ENCODE measurements at places on chromosomes 4 and X.

GRCh38 chr4:186657764-186658163 lies 65.9 kb downstream of the FAT1 start:
- DNase-seq, result no peak

GRCh38 chrX:130507015-130507414 lies 105.2 kb downstream of the RBMX2 start:
- no peak for DNase-seq

DNA sequence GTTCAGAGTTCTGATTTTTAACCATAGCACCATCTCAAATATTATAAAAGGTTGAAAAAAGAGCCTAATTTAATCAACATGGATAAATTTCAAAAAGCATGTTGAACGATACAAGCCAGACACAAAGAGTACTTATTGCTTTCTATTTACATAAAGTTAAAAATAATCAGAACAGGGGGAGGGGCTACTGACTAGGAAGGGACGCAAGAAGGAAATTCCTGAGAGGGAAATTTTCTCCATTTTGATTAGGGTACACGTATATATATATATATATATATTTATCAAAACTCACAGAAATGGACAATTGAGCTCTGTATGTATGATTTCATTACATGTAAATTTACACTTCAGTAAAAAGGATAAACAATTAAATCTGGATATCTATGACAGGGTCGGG lies 482 bp upstream of the MBTPS2 start:
- no peak for DNase-seq

DNA sequence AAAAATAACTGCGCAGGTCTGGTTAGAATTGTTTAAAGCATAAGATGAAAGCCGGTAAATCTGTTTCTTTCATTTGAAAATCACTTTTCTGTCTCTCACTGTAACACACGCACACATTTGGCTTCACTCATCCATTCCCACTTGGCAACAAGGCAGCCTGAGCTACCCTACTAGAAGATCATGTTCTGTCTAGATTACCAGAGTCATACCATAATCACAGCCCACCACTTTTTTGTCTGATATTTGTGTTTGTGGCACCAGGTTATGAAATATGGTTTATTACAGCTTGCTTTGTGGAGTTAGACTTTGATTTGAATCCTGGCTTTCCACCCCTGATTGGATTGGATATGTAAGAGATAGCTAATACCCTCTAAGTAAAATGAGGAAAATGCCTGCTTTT lies 2.2 kb downstream of the USO1 start:
- no peak for DNase-seq

DNA sequence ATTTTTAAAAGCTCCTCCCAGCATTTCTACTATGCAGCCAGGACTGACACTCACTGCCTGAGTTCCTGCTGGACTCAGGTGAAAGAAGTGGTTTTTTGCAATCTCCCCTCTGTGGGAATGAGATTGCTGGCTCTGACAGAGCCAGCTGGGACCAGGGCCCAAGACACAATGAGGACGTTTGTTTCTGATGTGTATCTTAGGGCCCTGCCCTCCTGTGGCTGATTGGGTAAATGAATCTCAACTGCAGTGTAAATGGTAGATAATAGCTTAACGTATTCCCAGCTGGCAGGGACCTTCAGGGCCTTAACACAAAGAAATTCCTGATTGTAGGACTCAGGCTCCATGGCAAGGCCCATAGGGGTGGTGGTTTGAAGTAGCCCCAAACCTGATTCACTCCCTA lies 85.8 kb upstream of the PRPS1 start:
- no peak for DNase-seq

DNA sequence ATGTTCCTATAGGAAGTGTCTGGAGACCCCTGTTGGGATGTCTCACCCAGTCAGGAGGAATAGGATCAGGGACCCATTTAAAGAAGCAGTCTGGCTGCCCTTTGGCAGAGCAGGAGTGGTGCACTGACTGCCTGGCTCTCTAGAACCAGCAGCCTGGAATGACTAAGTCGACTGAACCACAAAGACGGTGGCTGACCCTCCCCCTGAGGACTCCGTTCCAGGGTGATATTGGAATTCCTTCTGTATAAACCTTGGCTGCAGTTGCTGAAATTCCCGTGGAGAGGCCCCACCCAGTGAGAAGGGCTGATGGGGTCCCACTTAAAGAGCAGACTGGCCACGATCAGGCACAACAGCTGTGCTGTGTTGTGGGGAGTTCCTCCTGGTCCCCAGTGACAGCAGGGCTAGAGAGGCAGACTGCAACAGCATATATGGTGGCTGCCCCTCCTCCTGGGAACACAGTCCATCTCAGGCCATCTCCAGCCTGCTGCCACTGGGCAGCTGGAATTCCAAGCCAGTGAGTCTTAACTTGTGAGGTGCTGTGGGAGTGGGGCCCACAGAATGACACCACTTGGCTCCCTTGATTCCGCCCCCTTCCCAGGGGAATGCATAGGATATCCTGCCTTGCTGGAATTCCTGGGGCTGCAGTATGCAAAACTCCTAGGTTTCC lies 41.8 kb upstream of the RLIM start:
- no peak for DNase-seq

- DNase-seq, result no peak
Observed at GRCh38 chr4:21898101-21898500, 50.5 kb downstream of the KCNIP4 start.

GRCh38 chrX:32408389-32408788 lies 803.0 kb downstream of the DMD start:
- DNase-seq, result no peak

DNA sequence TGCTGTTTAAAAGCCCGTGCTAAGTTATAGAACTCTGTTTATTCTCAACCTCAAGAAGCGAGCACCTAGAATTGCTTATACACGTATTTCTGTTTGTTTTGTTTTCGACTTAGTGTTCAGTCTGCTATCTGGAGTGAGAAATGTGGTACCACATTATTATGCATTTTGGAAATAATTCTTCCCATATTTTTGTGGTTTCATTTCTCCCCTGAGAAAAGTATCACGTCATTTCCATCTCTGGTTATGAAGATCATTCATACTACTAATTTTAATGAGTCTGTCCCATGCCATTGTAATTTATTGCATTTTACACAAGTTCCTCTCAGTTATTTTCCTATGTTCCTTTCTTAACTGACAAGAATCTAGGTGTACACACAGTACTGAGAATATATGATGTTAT lies 186.0 kb downstream of the DCHS2 start:
- DNase-seq, result no peak

DNA sequence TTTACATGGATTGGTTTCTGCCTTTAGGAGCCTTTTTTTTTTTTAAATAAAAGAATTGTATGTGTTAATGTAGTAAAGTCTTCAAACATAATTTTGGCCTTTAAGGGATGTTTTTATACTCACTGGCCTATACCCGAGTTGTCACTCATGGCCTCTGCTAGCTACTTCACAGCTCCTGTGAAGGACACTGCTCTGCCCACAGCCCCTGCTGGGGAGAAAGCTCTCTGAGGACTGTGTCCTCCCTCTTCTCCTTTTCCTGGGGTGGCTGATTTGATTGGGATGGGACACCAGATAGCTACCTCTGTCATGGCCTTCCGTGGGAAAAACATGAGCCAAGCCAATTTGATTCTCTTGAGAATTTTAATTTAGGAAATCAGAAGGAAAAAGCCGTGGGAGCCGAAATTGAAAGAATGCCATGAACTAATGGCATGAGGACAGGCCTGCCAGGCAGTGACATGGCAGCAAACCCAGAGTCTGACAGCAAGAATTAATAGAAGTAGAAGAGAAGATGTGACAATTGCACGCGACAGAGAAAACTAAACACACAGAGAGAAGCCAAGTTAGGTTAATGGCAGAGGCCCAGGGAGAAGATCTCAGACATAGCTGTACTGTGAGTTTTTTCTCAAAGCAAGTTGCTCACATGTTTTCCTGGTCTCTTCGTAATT lies 81.4 kb downstream of the ARHGAP10 start:
- DNase-seq, result no peak

DNA sequence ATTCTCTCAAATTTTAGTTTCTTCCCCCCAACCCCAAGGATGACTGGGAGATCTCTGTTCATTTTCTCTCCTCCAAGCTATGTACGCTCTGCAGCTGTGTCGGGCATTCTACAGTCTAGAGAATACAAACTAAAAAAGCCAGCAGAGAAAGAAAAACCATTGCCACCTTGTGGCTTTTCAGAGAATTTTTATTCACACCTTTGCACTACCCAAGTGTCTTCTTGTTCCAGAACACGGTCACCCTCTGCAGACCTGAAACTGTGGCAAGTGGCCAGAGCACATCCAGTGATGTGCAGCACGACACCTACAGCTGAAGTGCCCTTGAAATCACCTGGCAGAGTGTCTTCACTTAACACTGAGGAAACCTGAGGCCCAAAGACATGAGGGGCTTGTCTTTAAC lies 68.6 kb downstream of the CHST7 start:
- DNase-seq, result no peak

DNA sequence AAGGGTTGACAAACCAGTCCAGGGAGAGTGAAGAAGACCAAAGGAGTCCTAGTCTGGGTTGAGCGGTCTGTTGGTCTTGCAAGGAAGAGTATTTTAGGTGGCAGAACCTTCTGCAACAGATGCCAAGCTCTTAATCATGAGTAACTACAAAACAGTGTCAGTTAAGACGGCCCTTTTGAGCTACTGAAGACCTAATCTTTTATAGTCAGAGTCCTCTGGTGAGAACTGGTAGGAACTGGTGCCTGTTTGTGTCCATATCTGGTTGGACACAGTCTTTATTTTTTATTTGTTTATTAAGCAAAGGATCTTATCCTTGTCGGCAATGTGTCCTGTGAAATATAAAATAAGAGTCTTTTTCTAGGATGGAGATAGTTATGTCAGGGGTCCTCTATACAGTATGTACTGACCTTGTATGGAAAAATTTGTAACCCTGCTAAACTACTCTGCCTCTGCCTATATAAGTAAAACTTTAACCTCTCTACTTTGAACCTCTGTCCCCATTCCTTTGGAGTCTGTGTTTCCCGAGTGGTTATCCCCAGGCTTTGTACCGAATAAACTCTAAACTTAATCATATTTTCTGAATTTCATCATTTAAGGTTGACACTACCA lies 47.1 kb downstream of the FAM13A start:
- no peak for DNase-seq

DNA sequence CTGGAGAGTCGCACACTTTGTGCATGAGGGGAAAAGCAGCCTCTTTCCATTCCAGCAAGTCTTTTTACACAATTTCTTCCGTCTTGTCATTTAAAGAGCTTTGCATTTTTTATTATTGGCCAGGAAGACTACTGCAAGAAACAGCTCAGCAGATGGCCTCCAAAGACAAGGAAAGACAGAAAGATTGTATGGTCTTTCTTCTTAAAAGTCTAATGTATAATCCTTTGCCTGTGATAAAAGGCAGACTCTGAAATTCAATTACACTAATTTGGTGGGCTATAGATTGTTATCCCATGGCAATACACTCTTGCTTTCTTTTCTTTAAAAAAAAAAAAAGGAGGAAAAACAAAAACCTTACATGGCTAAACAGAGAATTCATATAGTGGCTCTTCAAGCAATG lies 5.9 kb downstream of the CAPN6 start:
- DNase-seq, result no peak

DNA sequence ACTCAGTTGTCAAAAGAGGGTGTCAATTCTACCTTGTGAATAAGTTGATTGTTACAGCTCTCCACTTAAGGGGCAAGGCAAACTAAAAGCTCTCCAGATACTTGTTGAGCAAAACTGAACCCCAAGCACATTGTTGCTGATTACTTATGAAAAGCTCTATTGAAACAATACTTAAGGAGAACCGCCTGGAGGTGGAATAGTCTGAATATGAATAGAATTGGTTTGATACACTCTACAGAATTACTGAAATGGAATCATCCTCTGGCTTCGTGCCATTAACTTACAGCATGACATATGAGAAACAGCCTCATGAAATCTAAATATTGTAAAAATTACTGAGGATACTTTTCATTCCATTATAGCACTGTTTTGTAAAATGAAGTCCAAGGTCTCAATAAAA lies 127.0 kb upstream of the SH3RF1 start:
- no peak for DNase-seq

- no peak for DNase-seq
Observed at GRCh38 chr4:2827071-2827873, 16.4 kb upstream of the ADD1 start.

GRCh38 chrX:17525762-17526555 lies 151.0 kb downstream of the NHS start:
- no peak for DNase-seq

DNA sequence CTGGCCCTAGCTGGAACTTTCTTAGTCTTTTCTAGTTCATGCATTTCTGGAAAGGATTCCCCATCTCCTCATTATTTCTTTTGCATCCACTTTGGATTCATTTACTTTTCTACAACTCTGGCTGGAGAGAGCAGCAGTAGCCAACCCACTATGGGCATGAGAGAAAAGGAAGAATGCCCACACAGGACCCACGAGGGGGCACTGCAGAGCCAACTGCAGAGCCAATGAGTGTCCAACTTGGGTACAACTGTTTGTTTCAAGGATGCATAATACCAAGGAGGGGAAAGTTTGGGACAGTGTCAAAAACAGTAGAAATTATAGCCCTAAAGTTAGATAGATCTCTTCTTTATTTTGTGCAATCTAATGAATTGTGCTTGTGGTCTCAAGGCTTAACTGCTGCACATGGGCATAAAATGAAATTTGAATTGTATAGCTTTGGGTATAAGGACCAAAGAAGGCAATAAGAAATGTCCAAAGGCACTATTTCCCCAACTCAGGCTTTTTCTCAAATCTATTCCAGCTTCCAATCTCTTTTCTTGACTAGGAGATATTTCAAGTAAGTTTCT lies 230.6 kb downstream of the NSUN7 start:
- DNase-seq, result no peak

GRCh38 chr4:121168446-121169281 lies 4.5 kb upstream of the TNIP3 start:
- DNase-seq, result no peak

DNA sequence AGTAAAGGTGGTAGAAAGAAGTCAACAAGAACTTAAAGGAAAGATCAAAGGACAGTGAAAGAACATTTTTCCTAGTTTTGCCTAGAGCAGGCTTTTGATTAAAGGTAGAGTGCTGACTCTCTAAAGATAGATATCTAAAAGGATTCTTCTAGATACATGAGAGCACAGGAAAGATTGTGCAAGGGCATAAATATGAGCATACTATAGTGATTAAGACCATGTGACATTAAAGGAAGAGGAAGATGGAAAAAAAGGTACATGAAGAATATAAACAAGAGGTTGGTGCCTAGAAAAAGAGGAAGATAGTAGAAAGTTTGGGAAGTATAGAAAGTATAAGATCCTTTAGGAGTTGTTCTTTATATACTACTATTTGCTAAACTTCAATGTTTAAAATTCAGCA lies 26.1 kb upstream of the TET2 start:
- DNase-seq, result no peak

GRCh38 chr4:158624889-158625478 lies 46.7 kb downstream of the C4orf46 start:
- DNase-seq, result no peak

GRCh38 chr4:77153006-77153405 lies 4.0 kb upstream of the CCNG2 start:
- DNase-seq, result no peak

GRCh38 chrX:45479835-45480422 lies 279.3 kb upstream of the DIPK2B start:
- no peak for DNase-seq

DNA sequence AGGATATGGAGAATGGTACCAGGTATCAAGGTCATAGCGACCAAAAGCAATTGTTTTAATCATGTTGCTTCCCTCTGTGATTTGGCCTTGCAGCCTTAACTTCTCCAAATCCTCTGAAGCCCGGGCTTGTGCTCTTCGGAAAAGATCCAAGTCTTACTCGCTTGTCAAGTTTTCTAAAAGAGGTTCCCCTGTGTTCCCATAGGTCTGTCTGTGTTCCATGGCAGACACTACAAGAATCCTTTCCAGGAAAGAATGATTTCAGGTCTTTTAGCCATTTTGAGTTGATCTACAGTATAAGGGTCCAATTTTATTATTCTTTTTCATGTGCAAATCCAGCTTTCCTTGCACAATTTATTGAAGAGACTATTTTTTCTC lies 710.6 kb upstream of the DIAPH2 start:
- no peak for DNase-seq
